Activated naive CD8-positive, alpha-beta T cell treated with anti-CD3 and anti-CD28 coated beads for 36 hours (primary cell): ENCODE measurements at places on chromosomes 3 and 15.

DNA sequence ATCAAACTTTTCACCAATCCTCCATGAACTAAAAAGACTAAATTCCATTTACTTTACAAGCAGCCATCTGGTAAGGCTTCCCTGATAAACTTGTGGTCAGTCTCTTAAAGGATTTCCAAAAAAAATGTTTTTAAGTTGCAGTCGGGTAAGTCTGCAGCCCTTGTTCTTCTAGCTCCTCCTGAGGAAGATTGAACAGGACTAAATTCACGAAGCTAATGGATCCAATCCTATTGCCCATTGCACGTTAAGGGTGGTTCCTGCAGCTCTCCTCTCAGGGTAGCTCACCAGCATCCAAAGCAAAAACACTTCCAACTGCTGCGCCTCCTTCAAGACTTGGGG, 2.8 kb downstream of the HES1 start:
- DNase-seq = no peak

GRCh38 chr15:63038926-63039673, 3.4 kb upstream of the TPM1 start:
- DNase-seq = no peak

GRCh38 chr3:126987596-126987995, 4.7 kb downstream of the PLXNA1 start:
- no peak for DNase-seq

- DNase-seq = no peak
Measured at GRCh38 chr3:190554197-190554596, 40.3 kb downstream of the IL1RAP start.

DNA sequence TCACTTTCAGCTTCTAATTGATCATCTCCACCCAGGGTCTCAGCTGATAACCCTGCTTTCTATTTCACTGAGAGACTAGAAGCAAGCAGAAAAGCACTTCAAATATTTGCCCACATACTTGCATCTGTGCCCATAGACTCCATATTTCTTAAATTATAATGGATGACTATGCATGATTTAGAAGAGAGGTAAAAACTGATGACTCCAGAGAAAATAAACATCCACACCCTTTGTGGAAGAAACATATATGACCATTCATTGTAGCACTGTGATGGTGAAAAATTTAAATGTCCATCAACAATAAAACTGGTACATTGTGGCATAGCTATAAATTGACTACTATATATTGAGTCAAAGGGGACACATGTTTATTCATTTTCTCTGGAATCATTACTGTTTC, 7.1 kb upstream of the IGF2BP2 start:
- no peak for DNase-seq

DNA sequence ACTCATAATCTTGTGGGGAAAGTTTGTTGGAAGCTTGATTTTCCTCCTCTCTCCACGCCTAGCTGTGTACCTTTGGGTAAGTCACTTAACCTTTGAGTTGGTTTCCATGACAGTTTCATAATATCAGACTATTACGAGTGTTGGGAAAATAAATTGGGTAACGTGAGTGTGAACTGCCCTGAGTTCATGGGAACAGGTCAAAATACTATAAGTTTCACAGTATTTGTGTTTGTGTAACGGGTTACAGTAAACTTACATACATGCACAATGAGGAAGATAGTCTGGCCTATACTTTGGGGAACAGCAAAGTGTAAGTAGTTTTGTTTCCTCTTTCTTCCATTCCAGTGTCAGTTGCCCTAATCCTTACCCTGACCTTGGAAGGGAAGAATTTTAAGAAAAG, 509.9 kb downstream of the MECOM start:
- DNase-seq = no peak

DNA sequence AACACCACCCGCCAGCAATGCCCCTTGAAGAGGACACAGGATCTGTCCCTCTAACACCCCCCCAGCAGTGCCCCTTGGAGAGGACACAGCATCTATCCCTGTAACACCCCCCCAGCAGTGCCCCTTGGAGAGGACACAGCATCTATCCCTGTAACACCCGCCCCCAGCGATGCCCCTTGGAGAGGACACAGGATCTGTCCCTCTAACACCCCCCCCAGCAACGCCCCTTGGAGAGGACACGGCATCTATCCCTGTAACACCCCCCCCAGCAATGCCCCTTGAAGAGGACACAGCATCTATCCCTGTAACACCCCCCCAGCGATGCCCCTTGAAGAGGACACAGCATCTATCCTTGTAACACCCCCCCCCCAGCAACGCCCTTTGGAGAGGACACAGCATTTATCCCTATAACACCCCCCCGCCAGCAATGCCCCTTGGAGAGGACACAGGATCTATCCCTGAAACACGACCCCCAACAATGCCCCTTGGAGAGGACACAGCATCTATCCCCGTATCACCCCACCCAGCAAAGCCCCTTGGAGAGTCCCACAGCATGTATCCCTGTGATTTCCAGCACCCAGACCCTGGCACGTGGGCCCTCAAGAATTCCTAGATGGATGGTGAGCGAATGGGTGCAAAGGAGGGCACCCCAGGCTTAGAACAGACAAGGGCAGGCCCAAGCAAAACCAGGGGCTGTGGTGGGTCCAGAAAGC, 26.9 kb downstream of the TNK2 start:
- DNase-seq = no peak
